OCI-LY7 (cell line): ENCODE measurements at places on chromosomes 13 and 19. TPM values are rescaled to one million over a fixed set of nuclear protein-coding genes. Genes with fewer than 3 reads are reported as not detected.

Gene ADAMTSL5
- 0.34 TPM in 1 of 2 replicates, not detected in the other for total RNA-seq

Gene YJEFN3
- total RNA-seq: 35.3 and 35.8 TPM in 2 replicates

Gene RGCC
- 89.5 and 101 TPM in 2 replicates for total RNA-seq

Gene TEX29
- not detected in 2 replicates for total RNA-seq

Gene FCGBP
- 1.1 and 1.7 TPM in 2 replicates for total RNA-seq

Gene ZNF91
- 64.3 and 70.3 TPM in 2 replicates for total RNA-seq

Gene CYP4F12
- total RNA-seq: not detected in 2 replicates

Gene FUZ
- total RNA-seq: 28.1 and 34.6 TPM in 2 replicates

Gene SHISA2
- not detected in 2 replicates for total RNA-seq

Gene KLHL1
- total RNA-seq: not detected in 2 replicates

Gene PPP5C
- 103 and 105 TPM in 2 replicates for total RNA-seq

Gene LCP1
- total RNA-seq: 546 and 565 TPM in 2 replicates

Gene C19orf12
- total RNA-seq: 17.0 and 20.6 TPM in 2 replicates

Gene MEDAG
- not detected in 2 replicates for total RNA-seq

Gene CEACAM16
- total RNA-seq: not detected in 2 replicates

Gene LILRB2
- not detected in 2 replicates for total RNA-seq

Gene SYCN
- total RNA-seq: not detected in 2 replicates

Gene QPCTL
- total RNA-seq: 25.1 and 26.3 TPM in 2 replicates

Gene SELENOV
- not detected in 2 replicates for total RNA-seq

Gene SHFL
- 28.5 and 30.9 TPM in 2 replicates for total RNA-seq

Gene C19orf67
- total RNA-seq: 0.55 and 1.4 TPM in 2 replicates

Gene ATP4B
- total RNA-seq: not detected in 2 replicates

Gene COX6B2
- not detected in 2 replicates for total RNA-seq

Gene STAP2
- total RNA-seq: 0.57 and 1.2 TPM in 2 replicates

Gene KRTDAP
- not detected in 2 replicates for total RNA-seq

Gene ZNF699
- total RNA-seq: 7.8 and 9.0 TPM in 2 replicates

Gene CCL25
- total RNA-seq: 0.57 and 0.70 TPM in 2 replicates

Gene RAX2
- total RNA-seq: not detected in 2 replicates

Gene APC2
- total RNA-seq: 2.4 and 5.5 TPM in 2 replicates

Gene CERS1
- total RNA-seq: not detected in 2 replicates

Gene IGSF23
- total RNA-seq: not detected in 2 replicates

Gene PAN3
- total RNA-seq: 54.8 and 61.0 TPM in 2 replicates

Gene CBARP
- total RNA-seq: 0.13 and 0.18 TPM in 2 replicates

Gene HSPB6
- 1.7 and 1.8 TPM in 2 replicates for total RNA-seq

Gene PEAK3
- total RNA-seq: 0.18 TPM in 1 of 2 replicates, not detected in the other

Gene FAM216B
- total RNA-seq: not detected in 2 replicates

Gene MYO1F
- total RNA-seq: 14.9 and 18.4 TPM in 2 replicates

Gene ZNF154
- not detected in 2 replicates for total RNA-seq

Gene KCTD12
- 0.08 and 0.13 TPM in 2 replicates for total RNA-seq

Gene SIGLEC8
- total RNA-seq: not detected in 2 replicates

Gene ZNF132
- total RNA-seq: not detected in 2 replicates

Gene C1QTNF9
- total RNA-seq: not detected in 2 replicates

Gene TJP3
- total RNA-seq: 1.8 and 2.3 TPM in 2 replicates

Gene TSHZ3
- total RNA-seq: not detected in 2 replicates
